ENCODE measurements at places on chromosomes 11 and 22.

- DNase-seq = no peak
These were observed 8.6 kb upstream of the JAM3 start for GRCh38 chr11:134060316-134060715.

DNA sequence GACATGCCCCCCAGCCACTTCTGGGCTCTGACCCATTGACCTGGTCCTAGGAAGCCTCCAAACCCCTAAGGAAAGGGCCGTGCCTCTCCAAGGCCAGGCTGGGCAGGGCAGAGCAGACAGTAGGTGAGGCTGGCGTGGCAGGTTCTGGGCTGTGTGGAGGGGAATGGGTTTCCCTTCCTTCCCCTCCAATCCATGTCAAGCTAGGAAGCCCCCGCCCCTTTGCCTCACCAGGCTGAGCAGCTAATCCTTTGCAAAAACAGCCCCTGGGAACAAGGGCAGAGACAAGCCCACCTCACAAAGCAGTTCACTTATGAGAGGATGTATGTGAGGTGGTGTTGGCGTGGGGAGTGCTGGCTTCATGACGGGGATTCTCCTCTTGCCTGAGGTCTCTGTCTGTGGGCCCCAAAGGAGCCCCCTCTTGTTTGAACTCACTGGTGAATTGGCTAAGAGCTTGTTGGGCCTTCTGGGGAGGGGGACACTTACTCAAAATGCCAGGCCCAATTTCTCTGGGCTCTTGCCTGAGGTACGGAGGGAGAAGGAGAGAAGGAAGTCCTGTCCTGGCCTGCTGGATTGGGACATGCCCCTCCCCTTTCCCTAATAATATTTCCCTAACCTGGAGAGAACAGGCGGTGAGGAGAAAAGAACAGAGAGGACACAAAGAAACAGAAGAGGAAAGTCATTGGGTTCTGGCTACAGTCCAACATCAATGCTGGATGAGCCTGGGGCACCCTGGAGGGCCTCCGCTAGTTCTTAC, 1.6 kb upstream of the TRIM29 start:
- no peak for DNase-seq

- no peak for DNase-seq
These were observed 37.2 kb downstream of the LIMK2 start for GRCh38 chr22:31248965-31249958.

DNA sequence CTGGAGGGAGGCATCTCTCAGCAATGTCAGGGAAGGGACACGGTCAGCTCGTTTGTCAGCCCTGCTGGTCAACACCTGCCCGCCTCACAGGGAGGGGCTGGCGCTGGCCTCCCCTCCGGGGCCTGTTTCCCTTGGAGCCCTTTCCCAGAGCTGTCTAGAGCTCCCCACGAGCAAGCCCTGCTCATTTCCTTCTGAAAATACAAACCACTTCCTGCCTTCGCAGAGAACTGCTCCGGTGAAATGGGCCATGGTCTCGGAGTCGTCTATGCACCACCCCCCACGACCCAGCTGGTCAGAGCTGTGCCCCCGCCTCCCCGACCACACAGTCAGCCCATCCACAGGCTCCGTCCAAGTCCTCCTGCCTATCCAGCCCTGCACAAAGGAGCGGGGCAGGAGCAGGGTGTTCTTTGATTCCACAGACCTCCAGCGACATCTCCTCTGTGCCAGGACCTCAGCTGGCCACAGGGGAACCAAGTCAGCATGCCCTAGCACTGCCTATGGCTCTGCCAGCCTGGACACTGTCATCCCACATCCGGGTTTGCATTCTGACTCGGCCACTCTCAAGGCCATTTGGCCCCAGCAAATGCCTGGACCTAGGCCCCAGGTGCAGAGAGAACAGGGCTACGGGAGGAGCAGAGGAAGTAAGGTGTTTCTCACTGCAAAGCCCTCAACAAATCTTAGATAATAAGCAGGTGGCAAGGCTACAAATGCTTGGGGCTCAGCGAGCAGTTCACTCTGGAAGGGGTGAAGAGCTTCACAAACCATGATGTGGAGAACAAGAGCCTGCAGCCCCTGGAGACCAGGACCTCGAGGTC, 82.1 kb upstream of the WNT11 start:
- peak; percentile 34 for DNase-seq

DNA sequence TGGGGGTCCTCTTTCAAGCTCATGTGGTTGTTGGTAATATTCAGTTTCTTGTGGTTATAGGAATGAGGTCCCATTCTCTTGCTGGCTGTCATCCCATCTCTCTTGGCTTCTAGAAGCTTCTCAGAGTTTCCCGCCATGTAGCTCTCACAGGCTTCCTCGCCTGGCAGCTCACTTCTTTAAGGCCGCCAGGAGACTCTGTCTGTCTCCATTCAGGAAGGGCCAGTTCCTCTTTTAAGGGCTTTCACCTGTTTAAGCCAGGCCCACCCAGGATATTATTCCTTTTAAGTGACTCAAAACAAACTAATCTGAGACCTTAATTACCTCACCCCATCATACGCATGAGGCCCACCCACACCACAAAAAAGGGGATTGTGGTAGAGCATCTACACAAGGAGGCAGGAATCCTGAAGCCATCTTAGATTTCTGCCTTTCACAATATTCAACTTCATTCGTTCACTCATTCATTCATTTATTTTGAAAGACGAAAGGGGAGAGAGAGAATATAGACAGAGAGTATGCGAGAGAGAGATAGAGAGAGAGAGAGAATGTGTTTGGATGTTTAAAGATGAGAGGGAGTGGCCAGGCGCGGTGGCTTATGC, 42.3 kb upstream of the NECTIN1 start:
- DNase-seq = no peak

- no peak for DNase-seq
These were observed 184.8 kb downstream of the DBX1 start for GRCh38 chr11:19975414-19975990.

- no peak for DNase-seq
These were observed 268.9 kb downstream of the LRRC4C start for GRCh38 chr11:41190437-41191082.

GRCh38 chr11:27740362-27741013, 40.2 kb upstream of the BDNF start:
- no peak for DNase-seq

GRCh38 chr11:112540261-112540660, 279.6 kb upstream of the PLET1 start:
- no peak for DNase-seq

All from stimulated activated CD4-positive, alpha-beta T cell treated with anti-CD3 and anti-CD28 coated beads, Interleukin-15, amount 100 ng/mL, for 24 hours (primary cell).